ENCODE measurements at places on chromosomes 5 and 9.

DNA sequence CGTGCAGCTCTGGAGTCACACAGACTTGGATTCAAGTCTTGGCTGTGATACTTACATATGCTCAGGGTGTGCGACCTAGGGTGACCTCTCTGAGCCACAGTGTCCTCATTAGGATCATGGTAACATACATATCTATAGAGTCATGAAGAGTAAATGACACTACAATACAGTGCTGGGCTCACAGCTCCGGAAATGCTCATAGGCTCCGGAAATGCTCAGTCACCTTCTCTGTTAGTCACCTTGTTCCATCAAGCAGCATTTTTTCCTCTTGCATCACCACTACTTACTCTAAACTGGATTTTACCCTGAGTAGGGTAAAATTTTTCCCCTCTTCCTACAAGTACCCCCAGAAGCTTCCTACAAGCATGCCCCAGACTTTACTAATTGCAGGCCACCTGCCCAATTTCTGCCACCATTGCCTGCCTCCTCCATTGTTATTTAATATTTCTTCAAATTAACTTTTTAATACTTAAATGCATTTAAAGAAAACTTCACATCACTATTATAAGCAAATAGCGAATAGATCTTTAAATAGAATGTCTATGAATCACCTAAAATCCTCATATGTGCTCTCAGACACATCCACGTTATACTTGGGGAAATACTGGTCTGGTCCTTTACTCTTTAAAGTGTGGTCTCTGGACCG is 147.6 kb upstream of the SPRY4 start:
- peak; percentile 55 for DNase-seq

DNA sequence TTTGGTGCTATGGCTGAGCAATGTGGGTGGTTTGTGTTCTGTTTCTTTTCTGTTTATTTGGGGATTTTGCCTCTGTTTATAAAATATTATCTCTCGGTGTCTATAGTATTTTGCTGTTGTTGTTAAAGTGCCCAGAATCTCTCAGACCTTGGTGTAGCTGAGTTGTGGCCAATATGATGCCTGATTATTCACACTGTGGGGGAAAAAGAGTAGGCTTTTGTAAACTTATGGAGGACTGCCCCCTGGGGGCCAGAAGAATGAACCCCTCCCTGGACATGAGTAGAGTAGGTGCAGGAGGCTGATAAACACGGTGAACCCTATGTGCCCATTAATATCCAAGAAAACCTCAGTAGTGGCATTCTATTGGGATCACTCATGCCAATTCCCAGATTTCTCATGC is 49.0 kb upstream of the DPYSL3 start:
- peak; percentile 57 for DNase-seq

- DNase-seq, result no peak
These were observed 184.5 kb upstream of the FBN2 start for GRCh38 chr5:128722551-128722950.

- no peak for DNase-seq
These were observed 88.6 kb downstream of the COL5A1 start for GRCh38 chr9:134730011-134730760.

- DNase-seq, result peak; percentile 72
These were observed 16.7 kb downstream of the IFNB1 start for GRCh38 chr9:21060919-21061561.

GRCh38 chr9:87710443-87710842 is 15.5 kb upstream of the CTSL start:
- DNase-seq, result no peak

DNA sequence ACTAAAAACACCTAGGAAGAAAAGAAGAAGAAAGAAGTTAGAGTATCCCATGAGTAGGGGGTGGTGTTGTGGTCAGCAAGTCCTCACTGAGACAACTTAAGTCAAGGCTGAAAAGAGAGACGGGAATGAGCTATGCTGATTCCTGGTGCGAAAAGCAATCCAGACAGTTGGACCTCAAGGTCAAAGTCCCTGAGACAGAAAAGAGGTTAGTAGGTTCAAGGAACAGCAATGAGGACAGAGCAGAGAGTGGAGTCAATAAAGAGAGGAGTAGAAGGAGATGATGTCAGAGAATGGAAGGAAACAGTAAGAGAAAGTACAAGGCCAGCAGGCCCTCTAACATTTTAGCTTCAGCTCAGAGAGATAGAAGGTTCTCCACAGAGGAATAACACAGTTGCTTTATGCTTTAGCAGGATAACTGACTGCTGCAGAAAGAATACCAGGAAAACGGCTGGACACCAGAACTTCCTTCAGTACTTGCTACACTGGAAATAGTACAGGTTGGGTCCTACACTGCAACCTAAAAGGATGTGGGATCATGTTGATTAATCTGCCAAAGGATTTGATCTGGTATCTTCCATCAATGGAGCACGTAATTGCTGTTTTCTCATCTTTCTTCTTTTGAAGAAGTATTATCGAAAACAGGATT is 43.6 kb downstream of the GNAQ start:
- DNase-seq, result no peak

DNA sequence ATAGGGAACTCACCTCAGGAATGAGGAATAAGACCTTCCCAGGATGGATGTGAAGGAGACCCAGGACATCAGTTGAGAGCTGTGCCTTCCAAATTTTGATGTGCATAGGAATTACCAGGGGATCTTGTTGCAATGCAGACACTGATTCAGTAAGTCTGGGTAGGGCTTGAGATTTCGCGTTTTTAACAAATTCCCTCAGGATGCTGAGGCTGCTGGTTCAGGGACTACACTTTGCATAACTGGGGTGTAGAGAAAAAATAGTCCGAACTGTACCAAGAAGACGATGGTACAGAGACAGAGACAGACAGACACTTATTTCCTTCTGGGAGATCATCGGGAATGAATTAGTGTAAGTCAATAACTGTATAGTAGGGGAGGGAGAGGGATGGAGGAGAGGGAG is 82.3 kb upstream of the FREM1 start:
- DNase-seq, result no peak

GRCh38 chr5:119435436-119436132 is 16.7 kb upstream of the HSD17B4 start:
- no peak for DNase-seq

DNA sequence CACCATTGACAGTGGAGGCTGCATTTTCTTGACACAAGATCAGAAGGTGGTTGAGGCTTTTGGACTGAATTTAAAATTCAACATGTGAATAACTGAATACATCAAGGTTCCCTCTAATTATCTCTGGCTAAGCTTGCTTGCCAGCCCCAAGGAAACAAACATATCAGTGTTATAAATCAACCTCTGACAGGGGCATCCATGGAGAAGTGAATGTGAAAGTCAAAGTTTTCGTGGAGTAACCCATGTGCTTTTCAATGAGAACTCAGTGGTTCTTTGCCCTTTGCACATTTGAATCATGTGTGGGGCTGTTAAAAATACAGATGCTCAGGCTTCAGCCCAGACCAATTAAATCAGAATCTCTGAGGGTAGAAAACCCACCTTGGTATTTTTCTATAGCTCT is 128.9 kb downstream of the LRRC70 start:
- no peak for DNase-seq

DNA sequence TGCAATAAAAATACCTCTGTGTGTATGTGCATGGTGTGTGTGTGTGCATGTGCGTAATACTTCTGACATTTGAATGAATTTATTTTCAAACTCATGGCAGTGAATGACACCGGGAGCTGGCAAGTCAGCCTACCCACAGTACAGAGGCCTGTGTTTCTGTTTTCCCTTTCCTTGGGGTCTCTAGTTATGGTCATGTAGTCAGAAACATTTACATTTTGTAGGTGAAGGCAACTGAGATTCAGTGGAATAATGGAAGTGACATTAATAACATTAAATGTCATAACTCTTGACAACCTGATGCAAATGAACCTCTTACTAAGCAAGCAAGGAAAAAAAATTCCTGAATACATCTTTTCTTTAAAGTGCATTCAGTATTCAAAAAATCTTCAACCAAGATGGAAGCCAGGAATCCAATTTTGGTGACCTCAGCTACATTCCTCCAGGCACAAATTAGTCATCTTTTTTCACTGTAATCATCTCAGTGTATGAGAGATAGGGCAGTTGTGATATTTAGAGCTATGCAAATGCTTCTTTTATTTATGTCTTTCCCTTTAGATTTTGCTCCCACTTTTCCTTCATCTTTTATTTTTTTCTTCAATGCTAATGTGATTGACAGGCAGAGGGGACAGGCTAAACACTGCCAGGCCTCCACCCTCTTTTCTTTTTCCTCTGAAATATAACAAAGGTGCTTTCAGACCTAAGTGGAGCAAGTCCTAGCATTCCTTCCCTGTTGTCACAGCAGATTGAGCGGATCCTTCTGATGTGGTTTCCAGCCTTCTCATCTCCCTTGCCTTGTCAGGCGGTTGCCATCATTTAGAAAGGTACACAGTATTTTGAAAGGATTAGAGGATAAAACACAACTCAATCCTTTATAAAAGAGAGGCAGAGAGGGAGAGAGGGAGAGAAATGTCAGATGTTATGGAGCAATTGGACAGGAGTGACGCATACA is 569.8 kb upstream of the ADAMTS16 start:
- DNase-seq, result no peak

DNA sequence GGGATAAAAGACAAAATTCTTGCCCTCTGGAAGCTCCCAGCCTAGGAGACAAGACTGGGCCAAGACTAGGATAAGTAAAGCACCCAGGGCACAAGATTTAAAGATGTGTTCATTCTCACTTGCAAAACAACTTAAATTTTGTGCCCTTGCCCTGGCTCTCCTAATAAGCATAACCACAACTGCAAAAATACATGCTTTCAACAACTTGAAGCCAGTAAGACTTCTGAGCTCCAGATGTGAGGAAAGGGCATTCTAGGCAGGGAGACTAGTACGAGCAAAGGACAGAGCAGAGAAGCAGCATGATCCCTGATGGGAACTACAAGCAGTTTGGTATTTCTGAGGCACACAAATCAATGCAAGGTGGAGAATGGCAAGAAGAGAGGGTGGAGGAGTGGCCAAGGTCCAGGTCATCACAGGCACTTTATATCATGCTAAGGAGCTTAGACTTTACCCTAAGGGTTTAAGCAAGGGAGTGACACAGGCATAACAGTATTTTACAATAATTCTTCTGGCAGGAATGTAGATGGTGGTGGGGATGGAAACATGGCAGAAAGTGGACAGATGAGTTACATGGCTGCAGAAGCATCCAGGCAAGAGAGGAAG is 30.1 kb upstream of the SIL1 start:
- no peak for DNase-seq

- no peak for DNase-seq
These were observed 21.2 kb downstream of the S1PR3 start for GRCh38 chr9:89012294-89013042.

DNA sequence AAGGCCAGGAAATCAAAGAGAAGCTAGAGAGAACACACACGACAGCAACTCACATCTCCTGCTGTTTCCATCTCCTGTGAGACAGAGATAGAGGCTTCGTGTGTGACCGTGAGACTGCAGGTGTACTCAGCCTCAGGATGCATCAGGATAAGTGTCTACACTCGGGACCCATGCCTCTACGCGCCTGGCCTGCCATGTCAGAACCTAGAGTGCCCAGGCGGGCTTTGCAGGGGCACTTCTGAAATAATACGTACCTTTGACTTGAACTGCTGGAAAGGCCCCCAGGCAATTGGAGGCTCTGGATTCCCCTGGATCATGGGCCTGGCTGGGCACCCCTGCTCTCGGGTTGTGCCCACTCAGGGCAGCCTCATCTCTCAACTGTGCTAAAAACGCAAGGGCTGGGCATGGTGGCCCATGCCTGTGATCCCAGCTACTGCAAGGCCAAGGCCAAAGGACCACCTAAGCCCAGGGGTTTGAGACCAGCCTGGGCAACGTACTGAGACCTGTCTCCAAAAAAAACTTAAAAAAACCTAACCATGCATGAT is 13.0 kb downstream of the CLPTM1L start:
- no peak for DNase-seq

DNA sequence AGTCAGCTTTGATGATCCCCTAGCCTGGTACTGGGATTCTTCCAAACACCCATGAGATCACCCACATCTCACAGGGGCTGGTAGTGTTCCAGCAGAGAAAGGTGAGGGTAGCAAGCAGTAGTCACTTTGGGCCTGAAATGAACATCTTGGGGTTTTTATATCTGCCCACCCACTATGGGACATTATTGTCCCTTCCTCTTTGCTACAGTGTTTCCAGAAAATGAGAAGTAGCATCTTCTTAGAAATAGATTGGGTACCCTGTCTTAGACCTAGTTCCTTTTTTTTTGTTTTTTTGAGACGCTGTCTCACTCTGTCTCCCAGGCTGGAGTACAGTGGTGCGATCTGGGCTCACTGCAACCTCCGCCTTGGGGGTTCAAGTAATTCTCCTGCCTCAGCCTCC is 249.2 kb upstream of the ANKRD55 start:
- DNase-seq, result no peak

DNA sequence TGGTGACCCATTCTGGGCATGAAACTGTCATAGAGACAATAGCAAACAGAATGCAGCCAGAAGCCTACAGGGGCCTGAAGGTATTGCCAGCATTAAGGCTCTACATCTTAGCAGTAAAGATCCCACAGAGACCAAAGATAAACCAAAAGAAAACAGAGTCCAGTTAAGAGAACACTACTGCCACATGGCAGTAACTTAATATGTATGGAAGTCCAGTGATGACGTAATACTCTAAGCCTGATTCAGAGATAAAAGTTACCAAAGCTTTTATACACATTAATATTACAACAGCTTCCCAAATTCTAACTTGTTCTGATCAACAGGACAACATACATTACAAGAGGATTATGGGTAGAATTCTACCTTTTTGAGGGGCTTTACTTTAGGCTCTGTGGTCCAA is 371.5 kb downstream of the PRELID2 start:
- no peak for DNase-seq

DNA sequence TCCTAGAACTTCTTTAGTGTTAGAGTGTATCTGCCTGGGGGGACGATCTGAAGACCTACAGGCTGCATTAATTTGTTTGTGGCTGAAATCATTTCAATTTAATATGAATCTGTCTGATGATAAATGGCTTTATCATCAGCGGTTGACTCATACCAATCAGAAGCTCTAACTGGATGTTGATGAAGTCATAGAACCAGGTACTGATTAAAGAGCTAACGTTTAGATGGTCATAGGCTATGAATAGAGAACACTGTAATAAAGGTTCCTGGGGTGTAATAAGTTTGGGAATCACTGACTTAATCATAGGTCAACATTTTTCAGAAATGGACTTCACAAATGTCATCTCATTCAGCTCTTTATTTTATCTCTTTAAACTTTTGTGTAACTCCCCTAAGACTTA is 329.9 kb downstream of the MSX2 start:
- no peak for DNase-seq

Data from GM04504 (cell line).